ENCODE measurements at places on chromosomes 3 and 15.

- DNase-seq = no peak
Measured at GRCh38 chr3:62259924-62260323, 113.4 kb downstream of the FEZF2 start.

DNA sequence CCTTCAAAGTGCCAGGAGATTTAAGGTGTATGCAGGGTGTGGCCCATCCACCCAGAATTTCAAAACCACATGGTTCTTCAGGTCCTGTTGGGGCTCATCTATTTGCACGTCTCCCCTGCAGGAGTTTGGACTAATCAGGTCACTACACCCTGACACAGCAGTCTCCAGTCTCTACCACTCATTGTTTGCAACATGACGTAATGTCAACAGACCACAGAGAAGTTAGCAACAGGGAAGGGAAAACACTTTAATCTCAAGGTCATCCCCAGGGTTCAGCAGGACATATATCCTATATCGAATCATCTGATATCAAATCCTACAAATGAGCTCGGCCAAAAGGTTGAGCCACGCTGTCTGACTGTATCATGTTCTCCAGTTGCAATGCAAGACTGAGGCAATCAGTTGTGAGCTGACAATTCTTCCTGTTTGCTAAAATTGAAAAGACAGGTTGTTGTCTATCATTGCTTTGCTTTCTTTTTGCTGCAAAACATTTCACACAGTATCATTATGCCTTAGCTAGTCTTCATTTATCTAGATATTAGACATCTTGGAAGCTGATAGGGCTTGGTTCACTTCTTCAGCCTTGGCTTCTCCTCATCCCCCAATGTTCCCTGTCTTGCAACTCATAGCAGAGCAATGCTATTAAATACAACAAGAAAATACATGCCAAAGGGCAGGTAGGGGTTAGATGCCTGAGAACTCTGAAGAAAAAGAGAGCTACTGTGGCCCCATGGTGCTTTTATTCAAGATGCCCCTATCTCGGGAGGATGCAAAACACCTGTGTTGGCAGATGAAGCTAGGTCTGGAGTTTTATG is 13.4 kb upstream of the LEKR1 start:
- peak; percentile 28 for DNase-seq

GRCh38 chr3:82080792-82081191 is 319.3 kb upstream of the GBE1 start:
- no peak for DNase-seq

- no peak for DNase-seq
Measured at GRCh38 chr3:188573956-188574355, 420.0 kb downstream of the LPP start.

DNA sequence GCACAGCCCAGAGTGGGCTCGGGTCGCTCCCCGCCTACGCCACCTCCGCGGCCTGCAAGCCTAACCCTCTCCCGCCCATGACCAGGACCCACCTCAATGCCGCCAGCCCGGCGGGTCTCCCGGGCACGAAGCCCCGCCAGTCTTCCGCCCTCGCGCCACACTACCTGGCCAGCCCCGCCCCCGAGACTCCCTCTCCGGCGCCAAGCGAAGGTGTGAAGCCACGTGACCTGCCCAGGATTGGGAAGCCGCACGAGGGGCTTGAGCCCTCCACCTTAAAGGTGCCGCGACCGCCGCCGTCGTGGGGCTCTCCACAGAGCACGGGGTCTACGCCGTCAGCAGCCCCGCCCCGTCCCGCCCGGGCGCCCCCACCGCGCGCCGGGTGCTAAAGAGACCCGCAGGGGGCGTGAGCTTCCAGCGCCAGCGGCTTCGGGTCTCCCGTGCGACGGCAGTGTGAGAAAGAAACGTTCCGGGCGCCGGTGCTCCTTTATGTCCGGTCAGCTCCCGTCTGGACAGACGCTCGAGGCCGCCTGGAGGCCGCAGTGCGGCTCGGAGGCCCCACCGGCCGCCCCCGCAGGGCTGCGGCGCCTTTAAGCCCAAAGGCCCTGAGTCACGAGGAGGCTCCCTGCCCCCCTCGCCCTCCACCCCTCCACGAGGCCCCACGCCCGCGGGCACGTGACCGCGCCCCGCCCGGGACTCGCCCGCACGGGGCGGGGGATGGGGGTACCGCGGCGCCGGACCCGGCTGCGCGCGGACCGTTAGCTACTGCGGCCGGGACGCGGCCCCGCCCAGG is at the start of gene CPEB1:
CPEB1 (minus strand) TSS at position 319 of the 790 bp plus-strand sequence. CDS start 18,904 bp downstream, outside the sequence.
- DNase-seq = peak; percentile 85

GRCh38 chr15:66025015-66025452 is 155.7 kb downstream of the RAB11A start:
- no peak for DNase-seq

GRCh38 chr15:33910741-33911140 is 57.6 kb upstream of the CHRM5 start:
- peak; percentile 46 for DNase-seq

GRCh38 chr15:71392861-71393283 is 277.6 kb downstream of the THSD4 start:
- no peak for DNase-seq
